ENCODE measurements at places on chromosomes 4 and X.

- no peak for DNase-seq
These were observed 210.0 kb downstream of the HS3ST1 start for GRCh38 chr4:11218692-11219091.

- no peak for DNase-seq
These were observed 13.8 kb downstream of the RNF4 start for GRCh38 chr4:2482693-2483092.

DNA sequence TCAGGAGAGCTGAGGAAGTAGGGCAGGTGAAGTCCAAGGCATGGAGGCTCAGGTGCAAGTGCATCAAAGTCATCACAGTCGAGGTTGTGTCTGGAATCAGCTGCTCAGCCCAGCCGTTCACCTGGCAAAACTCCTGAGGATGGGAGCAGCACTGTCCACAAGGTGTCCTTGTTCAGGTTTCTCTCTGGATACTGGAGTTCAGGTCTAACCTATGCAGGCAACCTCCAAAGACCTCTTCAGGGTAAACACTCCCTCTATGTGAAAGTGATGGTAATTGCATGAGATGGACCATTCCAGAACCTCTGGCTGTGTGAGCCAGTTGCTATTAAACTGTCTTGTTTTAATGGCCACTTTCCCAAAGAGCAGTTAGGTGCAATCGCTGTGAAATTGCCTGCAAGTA, 120.2 kb upstream of the PSAPL1 start:
- no peak for DNase-seq

- no peak for DNase-seq
These were observed 55.3 kb upstream of the HPSE start for GRCh38 chr4:83389756-83390505.

GRCh38 chr4:39687014-39687413, 10.9 kb upstream of the UBE2K start:
- no peak for DNase-seq

DNA sequence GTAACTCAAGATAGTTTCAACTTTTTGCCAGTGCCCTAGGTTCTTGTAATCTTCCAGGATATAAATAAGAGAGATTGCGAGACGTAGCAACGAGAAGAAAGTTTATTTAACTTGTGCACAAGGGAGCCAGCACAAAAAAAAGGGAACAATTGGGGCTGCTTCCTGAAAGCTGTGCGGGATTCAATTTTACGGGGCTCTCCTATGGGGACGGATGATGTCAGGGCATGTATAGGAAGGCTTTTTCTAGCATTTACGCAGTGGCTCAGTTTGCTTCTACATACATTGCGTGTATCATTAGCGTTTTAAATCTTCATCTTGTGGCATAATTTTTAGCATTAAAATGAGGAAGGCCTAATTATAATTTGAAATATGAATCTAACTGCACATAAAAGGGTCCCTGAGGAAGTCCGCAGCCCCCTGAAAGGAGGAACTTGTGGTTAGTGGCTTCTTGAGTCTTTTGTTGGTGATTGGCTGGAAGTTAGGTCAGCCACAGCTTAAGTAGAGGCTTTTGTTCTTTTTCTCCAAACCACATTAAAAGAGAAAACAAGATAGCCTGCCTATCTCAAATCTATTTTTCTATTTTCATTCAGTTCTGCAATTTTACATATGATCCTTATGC, 668.2 kb upstream of the NDST4 start:
- no peak for DNase-seq

GRCh38 chr4:61299316-61299715, 99.2 kb downstream of the ADGRL3 start:
- DNase-seq, result no peak

GRCh38 chr4:112279025-112279881, 6.5 kb downstream of the TIFA start:
- DNase-seq, result no peak

DNA sequence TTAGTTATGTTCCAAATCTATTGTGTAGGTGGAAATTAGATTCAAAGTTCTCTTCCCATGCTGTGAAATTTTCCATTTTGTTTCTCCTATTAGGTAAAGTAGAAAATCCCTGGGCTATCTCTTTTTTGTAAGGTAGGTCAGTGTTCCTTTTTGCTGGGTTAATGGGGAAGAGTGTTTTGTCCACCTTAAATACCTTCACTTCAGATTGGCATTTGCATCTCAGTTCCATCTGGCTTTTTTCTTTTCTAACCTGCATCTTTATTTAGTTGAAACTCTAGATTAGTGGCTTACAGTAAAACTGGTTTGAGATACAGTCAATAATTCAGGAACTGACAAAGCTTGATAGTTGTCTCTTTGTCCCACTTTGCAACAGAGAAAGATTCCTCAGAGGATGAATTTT, 1115.8 kb downstream of the PDHA2 start:
- no peak for DNase-seq

DNA sequence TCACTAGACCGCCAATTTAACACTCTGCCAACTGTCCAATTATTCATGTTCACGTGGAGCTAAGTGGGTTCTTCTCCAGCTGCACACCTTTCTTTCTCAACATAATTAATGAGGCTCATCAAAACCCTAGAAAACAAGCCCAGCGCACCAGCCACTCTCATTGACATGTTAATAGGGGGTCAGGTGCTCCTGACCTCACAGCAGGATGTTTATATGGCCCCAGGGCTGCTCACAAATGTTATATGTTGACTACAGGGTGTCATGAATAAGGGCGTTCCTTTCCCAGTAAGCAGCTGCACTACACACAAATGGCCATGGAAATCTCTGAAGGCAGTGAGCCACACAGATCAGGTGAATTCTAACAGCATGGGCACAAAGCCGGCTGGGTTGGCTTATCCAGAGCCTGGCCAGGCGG, 209.8 kb downstream of the MGST2 start:
- no peak for DNase-seq

DNA sequence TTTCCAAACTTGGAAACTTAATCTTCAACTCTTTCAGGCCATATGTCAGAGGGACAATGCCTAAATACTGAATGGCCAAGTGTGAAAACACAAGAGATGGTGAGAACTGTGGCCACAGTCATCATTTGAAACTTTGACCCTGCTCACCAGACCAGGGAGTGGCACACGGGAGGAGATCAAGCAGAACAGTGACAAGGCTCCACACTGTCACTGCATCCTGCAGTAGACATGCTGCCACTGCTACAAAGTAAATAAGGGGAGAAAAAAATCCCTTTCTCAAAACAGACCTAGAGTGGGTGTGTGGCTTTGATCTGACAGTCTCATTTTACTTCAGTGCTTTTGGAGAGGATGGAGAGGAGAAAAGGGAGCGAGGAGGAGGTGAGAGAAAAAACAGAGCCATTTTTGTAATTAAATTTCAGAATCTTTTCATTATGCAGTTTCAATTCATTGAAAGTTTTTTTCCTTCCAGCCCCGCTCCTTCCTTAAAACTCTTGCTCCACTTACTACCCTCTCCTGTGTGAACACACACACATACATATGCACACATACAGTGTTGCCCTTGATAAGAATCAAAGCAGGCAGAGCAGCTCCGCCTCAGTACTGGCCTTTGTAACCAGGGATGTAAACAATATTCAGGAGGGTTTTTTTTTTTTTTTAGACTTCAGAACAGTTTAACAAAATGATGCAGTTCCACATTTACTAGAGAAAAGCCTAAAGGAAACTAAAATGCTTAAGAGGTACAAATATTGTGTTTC, 34.4 kb downstream of the NEXMIF start:
- DNase-seq, result no peak

DNA sequence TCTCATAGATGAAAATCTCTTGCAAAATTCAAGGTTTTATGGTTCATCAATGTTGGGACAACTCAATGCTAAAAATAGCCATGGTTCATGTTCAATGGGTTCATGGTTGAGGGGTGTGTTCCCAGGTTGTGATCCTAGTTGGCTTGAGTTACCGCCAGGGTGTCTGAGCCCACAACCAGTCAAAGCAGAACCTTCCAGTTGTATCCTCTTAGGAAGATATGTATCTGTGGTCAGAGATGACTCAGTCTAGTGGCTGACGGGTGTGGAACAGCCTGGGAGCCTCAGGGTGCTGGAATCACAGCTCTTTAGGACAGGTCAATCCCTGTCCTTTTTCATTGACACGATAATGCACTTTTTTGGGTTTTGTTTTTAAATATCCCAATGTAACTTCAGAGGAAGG, 192.3 kb upstream of the NR3C2 start:
- DNase-seq, result no peak

GRCh38 chr4:147735413-147736301, 3.8 kb downstream of the ARHGAP10 start:
- no peak for DNase-seq

- no peak for DNase-seq
These were observed 999.4 kb downstream of the GLUD2 start for GRCh38 chrX:122046815-122047214.

DNA sequence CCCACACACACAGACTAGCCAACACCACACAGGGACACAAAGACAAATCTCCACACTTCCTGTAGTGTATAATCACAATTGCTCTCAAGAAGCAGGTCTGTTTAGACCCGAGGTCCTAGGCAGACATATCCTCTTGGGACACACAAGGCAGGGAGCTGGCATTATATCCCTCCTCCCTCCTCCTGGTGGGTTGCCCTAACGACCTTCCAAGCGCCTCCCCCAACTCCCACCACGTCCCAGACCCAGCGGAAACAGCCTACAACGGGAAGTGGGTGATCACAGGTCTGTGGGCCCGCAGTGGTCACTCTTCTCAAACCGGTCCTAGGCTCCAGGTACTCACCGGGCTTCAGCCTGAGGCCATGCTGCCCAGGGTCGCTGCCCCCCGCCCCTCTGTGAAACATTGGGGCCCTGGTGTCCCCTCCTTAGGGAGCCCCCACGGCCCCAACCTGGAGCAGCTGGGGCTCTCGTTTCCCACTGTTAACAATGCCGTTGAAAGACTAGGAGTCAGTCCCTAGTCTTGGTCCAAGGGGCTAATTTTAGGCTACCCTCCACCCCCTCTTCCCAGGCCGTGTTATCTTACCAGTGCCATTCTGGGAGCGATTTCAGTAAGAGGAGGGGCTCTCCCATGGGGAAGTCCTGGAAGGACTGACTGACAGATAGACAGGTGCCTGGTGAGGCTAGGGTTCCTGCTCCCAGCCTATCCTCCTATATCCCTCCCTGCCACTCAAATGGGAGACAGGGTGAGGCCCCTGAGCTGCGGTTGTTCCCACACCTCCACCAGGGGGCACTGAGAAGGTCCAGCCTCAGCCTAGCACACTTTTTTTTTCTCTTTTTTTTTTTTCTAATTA, at the start of gene ASB12:
ASB12 (minus strand) TSS at position 485 of the 848 bp plus-strand sequence. CDS start 4,957 bp downstream, outside the sequence.
- DNase-seq, result no peak

DNA sequence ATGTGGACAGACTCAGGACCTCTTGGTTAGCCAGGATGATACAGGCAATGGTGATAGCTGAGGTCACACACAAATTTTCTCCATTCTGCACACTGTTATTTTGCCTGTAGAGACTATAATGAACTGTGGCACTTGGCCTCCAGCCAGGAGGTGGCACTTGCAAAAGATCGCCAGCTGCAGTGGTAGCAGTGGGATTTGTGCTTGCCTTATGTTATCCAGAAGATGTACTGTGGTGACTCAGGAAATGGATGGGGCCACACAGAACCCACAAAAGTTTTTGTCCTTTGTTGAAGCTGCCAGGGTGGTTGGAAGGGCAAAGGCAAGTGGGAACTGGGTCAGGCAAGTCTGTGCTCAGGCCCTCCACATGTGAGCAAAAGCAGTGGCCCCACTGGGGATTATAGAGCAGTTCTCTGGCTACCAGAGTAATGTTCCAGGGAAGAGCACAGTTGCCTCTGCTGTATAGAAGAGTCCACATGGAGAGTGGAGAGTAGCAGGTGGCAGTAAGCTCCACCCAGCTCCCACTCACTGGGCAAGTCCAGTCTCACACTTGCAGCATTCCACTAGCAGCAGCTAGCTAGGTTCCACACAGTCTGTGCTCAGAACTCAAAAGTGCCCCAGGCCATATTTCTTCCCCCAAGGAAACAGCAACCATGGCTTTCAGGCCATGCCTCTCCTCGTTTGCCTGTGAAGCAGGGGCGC, 5.9 kb upstream of the C4orf17 start:
- no peak for DNase-seq

DNA sequence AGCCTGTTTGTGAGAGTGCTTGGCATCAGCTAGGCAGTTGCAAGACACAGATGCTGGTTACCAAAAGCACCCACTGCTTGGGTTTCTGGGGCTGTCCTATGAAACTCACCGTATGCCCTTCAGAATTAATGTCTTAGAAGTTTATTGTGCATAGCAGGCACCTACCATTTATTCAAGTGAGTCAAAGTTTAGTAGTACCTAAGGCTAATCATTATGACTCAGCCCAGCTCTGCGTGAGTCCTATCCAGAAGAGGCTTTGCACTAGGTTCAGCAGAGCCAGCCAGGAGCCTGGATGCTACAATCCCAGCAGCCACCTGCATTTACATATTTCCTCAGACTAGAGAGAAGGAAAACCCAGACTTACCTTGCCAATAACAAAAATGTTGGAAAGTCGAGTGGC, 4.2 kb downstream of the RPS4X start:
- no peak for DNase-seq

DNA sequence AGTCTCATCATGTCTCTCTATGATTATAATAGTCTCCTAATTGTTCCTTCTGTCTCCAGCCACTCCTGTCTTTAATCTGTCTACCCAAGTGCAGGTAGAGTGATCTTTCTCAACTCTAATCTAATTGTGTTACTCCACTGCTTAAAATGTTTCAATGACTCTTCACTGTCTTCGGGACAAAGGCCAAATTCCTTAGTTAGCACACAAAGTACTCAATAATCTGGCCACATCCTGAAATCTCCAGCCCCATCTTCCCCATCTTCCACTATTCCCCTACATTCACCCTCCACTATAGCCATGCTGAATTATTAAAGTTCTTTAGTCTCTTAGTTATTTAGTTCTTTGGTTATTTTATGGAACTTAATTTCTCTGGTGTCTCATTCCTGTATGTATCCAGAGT, 353.3 kb downstream of the OPHN1 start:
- no peak for DNase-seq

DNA sequence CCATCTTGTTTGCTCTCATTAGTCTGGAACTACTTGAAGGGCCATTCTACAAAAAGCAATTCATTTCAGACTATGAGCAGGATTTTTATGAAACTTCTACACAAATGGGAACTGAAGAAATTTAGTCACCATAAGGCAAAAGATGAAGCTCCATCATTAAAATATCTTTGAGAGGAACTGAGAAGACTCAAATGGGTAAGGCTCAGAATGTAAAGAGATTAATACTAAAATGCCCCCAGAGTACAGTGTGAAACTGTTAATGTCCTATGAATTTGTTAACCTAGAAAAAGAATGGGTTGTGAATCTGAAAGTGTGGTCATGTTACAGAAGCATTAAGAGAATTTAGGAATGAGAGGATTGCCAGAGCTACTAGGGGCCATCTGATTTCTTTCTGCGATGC, 77.9 kb upstream of the SLC7A11 start:
- DNase-seq, result no peak

GRCh38 chr4:147207911-147208310, 262.2 kb upstream of the TTC29 start:
- no peak for DNase-seq

GRCh38 chr4:151940926-151941617, 180.3 kb upstream of the GATB start:
- DNase-seq, result no peak
